ENCODE measurements at places on chromosomes 1 and 21. TPM values are rescaled to one million over a fixed set of nuclear protein-coding genes. Genes with fewer than 3 reads are reported as not detected.

AMY1A gene
- polyA plus RNA-seq, result not detected

COA6 gene
- 26.2 TPM for polyA plus RNA-seq

S100A7 gene
- polyA plus RNA-seq, result not detected

OR6N1 gene
- not detected for polyA plus RNA-seq

LCE1D gene
- polyA plus RNA-seq, result not detected

ARHGEF11 gene
- 20.0 TPM for polyA plus RNA-seq

ESRRG gene
- polyA plus RNA-seq, result 17.9 TPM

MASP2 gene
- 4.8 TPM for polyA plus RNA-seq

DNA sequence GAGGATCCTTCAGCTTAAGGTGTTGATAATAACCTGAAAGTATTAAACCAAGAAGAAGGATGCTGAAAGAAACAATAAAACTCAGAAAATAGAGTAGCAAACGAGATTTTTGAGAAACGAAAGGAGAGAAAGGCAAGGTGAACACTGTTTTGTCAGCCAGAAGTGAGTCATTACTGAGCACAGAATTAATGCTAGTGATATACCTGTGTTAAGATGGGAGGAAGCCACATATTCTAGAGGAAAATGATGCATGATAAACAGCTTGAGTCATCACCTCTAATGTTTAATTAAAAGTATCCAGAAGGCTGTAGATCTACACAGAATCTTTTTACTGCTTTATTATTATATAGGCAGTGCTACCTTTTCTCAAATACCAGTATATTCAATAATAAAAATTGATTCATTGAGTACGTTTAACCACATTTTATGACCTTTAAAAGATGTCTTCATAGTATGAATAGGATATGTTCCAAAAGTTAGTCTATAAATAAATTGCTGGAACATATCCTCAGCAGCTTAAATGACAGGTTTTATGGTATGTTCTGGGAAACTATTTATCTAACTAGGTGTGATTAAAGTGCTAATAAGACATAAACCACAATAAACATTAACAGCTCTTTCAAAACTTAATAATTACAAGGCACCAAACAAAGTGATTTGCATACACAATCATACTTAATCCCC is 10.3 kb downstream of the SH3GLB1 start:
- DNase-seq, result no peak

- DNase-seq, result no peak
Measured at GRCh38 chr1:19484338-19484797, 971 bp downstream of the CAPZB start.

- no peak for DNase-seq
Measured at GRCh38 chr1:224694969-224695368, 78.9 kb downstream of the CNIH3 start.

DNA sequence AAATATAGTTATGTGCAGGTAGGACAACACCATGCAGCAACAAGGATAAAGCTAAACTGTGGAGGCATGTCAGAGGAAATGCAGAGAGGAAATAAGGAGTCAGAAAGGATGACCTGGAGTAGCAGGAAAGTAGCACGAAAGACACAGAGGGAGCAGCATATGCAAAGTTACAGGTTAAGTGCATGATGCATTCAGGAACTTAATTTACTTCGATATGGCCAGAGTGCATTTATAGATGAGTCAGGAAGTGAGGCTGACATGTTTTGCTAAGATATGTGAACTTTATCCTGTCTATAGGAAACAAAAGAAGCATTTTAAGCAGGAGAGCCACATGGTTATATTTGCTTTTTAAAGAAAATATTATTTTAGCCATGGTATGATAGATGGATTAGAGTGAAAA is 15.4 kb upstream of the MUTYH start:
- no peak for DNase-seq

GRCh38 chr1:22607154-22607553 is 29.3 kb upstream of the C1QA start:
- no peak for DNase-seq

DNA sequence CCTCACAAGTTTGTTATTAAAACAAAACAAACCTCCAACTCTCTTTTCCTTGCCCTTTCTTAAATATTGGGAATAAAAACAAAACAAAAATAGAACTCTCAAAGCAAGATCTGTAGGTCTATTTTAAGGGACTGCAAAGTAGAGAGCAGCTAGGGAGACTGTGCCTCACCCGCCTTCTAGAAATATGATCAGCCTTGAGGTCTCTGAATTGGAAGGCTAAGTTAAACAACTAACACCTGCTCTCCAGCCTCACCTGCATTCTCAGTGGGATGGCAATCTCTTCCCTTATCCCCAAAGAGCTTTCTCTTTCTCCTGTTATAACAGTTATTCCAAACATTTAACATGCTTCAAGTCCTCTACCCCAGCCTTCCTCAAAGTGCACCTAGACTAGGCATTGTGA is 75.5 kb upstream of the TNR start:
- DNase-seq, result no peak

DNA sequence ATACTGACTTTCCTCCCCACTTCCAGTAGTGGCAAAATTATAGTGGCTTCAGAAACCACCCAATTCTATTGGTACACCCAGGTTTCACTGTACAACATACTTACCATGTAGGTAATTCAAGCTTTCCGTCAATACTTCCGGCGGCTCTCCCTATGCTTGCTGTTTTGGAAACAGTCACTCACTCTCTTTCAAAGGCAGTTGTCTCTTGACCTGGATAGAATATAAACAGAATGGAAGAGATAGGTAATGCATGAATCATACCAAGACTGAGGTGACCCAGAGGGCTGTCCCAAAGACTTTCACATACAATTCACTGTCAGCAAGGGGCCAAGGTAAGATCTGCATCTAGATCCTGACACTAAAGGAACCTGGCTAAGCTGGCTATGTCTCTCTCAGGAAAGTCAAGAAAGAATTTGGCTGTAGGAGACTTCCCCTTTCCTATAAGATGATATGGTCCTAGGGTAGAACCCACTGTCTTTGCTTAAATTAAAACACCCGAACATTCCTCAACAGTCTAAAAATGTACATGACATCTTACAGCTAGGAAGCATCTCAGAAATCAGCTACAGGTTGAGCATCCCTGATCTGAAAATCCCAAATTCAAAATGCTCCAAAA is 59.6 kb downstream of the LUZP1 start:
- no peak for DNase-seq

DNA sequence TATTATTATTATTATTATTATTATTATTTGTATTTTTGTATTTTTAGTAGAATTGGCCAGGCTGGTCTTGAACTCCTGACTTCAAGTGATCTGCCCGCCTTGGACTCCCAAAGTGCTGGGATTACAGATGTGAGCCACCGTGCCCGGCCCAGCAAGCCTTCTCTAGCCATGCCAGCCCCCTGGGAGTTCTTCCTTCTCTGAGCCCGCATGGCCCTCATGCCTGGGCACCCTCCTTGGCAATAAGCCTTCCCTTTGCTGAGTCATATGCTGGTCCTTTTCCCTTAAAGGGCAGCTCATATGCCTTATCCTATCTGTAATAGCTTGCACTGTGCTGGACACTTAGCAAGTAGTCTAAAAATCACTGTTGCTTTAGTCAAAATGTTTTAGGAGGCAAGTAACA is 8.5 kb upstream of the NBL1 start:
- DNase-seq, result no peak

DNA sequence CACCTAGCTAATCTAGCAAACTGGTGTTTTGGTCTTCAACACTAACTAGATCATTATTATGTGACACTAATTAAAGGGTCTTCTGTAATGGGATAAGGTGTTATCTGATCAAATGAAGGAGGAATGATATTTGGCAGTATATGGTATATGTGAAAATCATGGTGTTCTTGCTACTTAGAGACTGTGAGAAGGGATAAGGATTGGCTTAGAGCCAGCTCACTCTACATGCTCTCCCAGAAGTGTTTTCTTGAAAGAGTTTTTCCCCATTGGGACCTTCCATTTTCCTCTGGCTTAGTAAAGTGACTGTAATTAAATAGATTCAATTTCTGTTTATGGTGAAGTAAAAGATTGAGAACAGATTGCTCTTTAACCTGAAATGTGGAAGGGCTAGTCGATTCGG is 71.2 kb upstream of the RGL1 start:
- no peak for DNase-seq

DNA sequence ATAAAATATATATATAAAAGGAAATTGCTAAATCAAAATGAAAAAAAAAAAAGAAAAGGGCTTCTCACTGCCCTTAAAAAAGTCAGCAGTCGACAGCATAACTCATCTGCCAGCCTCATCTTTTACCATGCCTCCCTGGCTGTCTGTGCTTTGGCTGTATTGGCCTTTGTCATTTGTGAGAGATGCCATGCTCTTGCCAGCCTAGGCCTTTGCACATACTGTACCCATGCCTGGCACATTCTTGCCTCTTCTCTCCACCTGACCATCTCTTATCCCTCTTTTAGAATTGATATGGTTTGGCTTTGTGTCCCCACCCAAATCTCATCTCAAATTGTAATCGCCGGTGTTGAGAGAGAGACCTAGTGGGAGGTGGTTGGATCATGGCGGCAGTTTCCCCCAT is 37.1 kb downstream of the DIRAS3 start:
- no peak for DNase-seq

DNA sequence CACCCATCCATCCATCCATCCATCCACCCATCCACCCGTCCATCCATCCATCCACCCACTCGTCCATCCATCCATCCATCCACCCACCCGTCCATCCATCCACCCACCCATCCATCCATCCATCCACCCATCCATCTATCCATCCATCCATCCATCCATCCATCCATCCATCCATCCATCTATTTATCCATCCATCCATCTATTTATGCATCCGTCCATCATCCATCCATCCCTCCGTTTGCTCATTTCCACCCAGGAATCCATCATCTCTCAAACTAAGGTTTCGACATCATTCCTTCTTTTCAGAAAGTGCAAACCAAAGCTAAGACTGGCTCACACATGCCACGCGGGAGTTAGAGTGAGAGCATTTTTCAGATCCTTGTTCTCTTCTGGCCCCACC is 52.8 kb upstream of the POFUT2 start:
- no peak for DNase-seq

DNA sequence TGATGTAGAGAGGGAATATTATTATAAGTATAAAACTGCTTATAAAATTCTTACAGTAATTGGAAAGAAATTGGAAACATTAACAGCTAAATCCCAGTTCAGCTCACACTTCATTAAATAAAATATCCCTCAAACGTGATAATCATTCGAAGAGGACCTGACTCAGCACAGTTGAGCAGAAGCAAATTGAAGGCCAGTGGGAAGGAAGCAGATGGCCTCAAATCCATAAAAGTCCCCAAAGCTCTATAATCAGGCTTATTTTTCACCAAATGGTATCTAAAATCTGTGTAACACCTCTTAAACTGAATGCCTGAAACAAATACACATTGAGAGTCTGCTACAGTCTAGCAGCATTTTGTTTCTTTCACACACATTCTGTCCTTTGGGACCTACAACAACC is 106.8 kb downstream of the TENT5C start:
- DNase-seq, result no peak

GRCh38 chr1:36034692-36035091 is 49.2 kb upstream of the TEKT2 start:
- DNase-seq, result no peak

All from forelimb muscle (tissue), 1 donor.